ENCODE measurements at places on chromosomes 4 and X.
A peak's percentile ranks its signal among the peaks of the same experiment; 100 is the strongest.

GRCh38 chr4:142703694-142704309 is 142.3 kb downstream of the INPP4B start:
- DNase-seq: no peak

GRCh38 chr4:129063640-129064039 is 29.7 kb downstream of the SCLT1 start:
- no peak for DNase-seq

- DNase-seq: no peak
Observed at GRCh38 chr4:76293772-76294171, 12.8 kb upstream of the STBD1 start.

DNA sequence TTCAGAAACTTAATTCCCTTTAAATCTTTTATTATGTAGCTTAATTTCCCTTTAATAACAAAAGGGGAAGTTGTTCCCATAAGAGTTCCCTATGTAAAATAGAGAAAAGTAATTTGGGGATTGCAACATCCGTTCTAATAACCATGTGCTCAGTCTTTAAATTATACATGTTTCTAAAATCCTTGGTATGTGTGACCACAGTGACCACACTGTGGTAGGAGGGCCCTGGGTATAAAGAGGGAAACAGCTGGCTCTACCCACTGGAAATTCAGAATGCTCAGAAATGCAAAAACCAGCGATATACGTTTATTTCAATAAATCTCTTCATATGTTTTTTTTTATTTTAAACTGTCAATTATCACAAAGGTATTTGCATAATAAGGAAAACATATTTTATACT is 219.1 kb downstream of the FGF13 start:
- no peak for DNase-seq

GRCh38 chrX:78119521-78120227 is 15.6 kb downstream of the PGK1 start:
- peak; percentile 12 for DNase-seq
